ENCODE measurements at places on chromosomes 5 and 9.
A peak's percentile ranks its signal among the peaks of the same experiment; 100 is the strongest.

DNA sequence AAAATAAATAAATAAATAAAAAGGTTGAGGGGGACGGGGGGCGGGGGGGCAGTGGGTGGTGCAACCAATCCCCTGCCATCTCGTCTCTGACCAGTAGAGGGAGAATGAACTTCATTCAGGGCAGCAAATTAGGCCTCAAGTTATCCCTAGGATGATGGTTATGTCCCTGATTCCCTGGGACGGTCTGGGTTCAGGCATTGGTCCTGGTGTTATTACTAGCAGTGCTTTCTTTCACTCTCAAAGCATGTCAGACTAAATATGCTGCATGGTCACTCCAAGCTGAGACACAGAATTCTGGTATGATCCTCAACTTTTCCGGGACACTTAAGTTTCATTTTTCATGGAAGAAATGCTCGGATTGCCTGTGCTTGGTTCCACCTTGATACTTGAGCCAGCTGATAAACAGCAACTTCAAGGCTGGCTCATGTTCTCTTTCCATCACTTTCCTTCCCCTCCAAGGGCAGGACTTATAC is 59.4 kb downstream of the DAP start:
- DNase-seq: peak; percentile 24

DNA sequence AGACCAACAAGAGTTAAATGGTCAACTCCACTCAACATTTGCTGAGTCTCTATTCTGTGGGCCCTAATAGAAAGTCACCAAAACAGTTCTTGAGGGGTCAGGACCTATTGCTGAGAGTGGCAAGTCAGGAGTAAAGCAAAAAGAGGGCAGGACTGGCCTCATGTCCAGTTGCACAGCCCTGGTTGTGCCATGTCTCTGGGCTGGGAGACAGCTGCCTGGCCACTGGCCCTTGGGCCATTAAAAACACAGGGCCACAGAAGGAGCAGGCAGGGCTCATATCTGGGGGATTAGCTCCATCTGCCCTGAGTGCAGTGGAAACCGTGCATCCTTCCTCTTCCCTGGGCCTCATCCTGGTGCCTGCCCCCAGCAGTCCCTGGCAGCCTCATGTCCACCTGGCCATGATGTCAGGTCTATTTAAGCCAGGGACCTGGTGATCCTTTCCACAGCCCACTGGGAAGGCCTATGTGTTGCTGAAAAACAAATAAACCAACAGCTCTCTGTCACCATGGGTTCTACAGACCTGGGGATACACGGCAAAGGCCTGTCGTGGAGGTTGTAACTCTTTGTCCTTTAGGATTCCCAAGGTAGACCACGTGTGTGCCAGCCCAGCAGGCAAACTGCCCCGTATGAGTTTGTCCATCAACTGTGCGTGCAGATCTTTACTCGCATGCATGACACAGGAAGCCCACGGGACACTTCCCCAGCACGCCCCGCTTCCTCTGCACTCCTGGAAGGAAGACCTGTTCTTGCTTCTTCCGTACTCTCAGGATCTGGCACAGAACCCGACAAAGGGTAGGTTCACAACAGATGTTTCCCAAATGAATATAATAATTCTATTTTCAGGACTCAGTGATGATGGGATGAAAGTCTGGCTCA is 148.8 kb downstream of the MTX3 start:
- DNase-seq: no peak

DNA sequence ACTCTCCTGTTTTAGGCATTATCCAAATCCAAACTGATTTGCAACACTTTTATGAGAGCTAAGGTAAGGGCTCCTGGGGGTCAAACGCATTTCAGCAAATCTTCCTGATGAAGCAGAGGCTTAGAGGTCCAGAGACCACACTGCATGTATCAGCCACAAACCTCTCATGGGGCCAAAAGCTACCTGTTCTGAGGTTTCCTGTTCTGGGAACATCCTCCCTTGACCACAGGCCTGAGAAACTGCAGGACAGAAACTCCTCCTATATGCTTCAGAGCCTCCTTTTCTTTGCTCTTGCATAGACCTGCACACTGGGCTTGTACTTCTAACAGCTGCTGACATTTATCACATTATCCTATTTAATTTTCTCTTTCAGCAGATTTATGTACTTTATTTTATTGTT is 92.6 kb downstream of the OR2K2 start:
- no peak for DNase-seq

DNA sequence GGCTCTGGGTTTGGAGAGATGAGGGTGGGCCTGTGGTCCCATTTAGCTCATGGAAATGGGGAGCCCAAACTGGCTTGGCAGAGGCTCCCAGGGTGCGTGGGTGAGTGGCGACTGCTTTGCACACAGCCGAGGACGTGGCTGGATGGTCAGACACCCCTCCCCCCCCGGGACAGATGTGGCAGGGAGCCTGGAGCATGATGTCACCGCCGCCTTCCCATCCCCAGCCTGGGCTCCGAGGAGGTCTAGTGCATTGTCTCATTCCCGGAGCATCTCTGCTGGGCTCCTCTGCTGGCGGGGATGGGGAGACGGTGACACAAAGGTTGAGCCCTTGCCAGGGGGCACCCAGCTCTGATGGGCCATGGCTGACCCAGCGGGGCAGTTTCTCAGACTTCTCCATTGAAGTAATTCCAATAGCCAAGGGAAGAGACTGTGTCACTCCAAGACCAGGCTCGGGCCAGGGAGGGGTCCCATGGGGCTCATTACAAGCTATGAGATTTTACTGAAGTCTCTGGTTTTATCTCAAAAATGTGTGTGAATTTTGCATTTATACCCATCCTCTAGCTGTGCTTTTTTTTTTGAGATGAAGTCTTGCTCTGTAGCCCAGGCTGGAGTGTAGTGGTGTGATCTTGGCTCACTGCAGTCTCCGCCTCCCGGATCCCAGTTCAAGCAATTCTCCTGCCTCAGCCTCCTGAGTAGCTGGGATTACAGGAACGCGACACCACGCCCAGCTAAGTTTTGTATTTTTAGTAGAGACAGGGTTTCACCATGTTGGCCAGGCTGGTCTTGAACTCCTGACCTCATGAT is 36.1 kb downstream of the HMCN2 start:
- no peak for DNase-seq

GRCh38 chr5:72347801-72348308 is 27.7 kb downstream of the PTCD2 start:
- no peak for DNase-seq

DNA sequence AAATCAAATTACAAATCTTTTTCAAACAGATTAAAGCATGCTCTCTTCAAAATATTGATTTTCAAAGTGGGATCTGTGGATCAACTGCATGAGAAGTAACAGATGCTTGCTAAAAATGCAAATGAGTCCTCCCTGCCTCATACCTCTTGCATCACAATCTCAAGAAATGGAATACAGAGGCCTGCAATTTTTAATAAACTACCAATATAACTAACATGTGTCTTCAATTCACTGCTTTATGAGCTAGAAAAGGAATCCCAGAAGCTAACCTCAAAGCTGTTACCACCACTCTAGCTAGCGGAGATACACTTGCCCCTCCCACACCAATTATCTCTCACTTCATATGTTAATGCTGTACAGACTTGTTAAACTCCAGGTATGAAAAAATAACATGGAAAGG is 9.6 kb downstream of the OR13C5 start:
- DNase-seq: no peak

DNA sequence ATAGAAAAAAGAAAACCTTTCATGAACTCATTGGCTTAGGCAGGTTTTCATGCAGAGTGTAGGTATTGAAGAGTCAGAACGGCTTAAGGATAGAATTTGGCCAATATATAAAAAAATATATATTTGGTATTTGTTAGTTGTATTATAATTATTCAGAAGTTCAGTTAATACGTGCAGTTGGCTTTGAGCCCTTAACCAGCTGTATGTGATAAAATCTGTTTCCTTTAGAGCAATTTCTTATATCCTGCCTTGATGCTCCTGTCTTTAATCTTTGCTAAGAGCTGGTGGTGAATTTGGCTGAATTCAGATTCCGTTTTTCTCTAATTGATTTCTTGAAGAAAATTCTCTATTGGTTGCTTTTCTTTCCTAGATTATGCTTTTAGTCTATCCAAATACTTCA is 3.7 kb downstream of the ANXA1 start:
- DNase-seq: no peak

DNA sequence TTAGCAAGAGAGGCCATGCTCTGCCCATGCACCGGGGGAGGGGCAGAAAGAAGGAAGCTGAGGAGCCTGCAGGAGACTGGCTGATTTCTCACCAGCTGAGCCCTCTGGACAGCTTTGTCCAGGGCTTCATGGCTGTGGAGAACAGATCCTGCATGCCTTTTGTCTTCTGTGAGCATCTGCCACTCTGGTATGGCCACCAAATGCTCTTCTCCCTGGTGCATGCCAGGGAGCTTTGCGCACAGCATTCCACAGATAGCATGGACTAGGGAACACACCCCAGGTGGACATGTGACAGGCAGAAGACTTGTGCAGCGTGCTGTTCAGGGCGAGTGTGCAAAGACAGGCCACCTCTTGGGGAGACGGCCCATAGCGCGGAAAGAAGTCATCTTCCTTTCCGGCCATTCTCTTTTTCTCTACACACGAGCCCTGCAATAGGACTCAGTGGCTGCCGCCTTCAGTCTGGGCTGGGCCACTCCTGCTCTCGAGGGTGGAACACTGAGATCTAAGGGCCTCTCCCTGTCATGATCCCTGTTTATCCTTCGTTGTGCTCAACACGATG is 56.7 kb downstream of the GADD45G start:
- DNase-seq: peak; percentile 12

- DNase-seq: no peak
These were observed 52.0 kb upstream of the SNCAIP start for GRCh38 chr5:122259995-122260394.

DNA sequence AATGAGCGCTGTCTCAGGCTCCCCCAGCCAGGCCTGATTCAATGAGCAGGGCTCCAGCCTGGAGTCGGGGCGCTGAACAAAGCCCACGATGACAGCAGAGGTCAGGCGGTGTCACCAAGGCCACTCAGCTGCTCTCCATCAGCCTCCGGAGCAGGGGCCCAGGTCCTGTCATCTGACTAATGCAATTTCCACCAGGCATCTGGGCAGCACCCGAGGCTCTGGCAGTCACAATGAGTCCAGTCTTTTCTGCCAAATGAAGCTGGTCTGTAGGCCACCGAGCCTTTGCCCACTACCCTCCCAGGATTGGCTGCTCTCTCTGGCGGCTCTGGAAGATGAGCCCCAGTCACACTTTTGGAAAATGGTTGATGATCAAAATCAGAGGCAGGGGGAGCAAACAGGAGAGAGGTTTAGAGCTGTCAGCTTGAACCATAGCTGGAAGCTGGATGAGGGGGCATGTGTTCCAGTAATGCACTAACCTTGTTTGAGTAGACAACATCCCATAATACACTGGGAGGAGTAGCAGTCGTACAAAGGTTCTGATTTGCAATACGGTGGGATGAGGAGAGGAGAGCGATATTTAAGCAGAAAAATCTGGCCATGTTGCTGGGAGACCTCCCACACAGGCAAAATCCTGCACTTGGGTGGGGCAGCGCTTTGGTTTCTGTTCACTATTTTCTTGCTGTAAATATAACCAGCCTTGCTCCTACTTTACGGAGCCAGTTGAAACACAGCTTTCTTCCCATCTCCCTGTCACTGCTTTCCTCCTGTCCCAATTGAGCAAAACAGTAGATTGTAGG is 306.4 kb upstream of the PANK3 start:
- DNase-seq: peak; percentile 62

DNA sequence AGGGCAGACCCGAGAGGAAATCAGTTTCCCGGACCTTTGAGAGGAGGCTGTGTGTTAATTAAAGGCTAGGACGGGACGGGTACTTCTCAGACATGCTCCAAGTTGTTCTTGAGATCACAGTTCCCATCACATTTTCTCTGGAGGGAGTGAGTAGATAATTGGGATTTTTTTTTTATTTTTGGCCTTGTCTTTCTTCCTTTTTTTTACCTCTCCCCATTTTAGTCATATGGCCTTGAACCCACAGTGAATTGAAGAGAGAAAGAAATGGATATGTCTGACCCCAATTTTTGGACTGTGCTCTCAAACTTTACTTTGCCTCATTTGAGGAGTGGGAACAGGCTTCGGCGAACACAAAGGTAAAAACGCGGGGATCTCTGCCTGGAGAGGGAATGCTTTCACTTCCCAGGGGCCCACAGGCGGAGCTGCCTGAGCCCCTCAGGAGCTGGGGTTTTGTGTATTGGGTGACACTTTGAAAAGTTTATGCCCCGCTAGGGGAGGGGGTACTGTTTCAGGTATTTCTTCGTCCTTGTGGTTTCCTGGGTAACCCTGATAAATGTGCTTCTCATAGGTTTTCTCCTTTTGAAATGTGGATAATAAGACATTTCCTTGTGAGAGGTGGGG is 191.8 kb downstream of the CD180 start:
- DNase-seq: no peak

DNA sequence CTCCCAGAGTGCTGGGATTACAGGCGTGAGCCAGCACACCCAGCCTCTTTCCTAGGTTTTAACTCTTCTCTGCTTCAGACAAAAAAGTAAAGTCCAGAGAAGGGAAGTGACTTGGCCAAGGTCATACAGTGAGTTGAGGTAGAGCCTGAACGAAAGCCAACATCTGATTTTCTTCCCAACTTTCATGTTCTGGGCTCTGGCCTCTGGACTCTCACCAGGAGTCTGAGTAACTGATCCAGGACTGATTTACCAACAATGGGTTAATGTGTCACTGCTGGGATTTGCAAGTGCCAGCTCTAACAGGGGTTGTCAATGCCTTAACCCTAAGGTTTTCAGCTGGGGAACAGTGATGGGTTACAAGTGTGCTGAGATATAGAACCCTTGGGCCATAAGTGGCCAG is 32.2 kb upstream of the LARP1 start:
- DNase-seq: no peak

DNA sequence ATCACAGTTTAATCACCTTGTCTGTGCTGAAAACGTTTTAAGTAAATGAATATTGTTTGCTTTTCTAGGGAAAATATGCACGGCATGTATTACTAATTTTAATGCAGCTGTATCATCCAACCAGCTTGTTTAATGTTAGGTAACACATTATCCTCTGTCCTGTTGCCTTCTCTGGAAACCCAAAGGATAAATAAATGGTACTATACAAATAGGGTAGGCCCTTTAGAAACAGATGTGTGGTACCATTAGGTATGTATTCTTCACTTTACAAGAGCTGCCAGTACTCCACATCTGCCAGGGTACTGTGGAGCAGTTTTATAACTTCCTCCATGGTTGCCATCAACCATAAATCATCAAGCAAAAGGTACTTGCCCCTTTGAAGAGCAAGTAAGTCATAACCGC is 42.9 kb downstream of the FAF2 start:
- DNase-seq: no peak

Measured in neuronal stem cell (in vitro differentiated cells).